Dorsolateral prefrontal cortex (tissue), 122 donors: ENCODE measurements at places on chromosomes 5 and 9.

- no peak for DNase-seq
Observed at GRCh38 chr9:113547501-113547900, 84.0 kb downstream of the RGS3 start.

GRCh38 chr5:30195036-30195435 lies 998.5 kb upstream of the CDH6 start:
- no peak for DNase-seq

GRCh38 chr9:6842584-6842947 lies 84.8 kb downstream of the KDM4C start:
- DNase-seq = no peak

DNA sequence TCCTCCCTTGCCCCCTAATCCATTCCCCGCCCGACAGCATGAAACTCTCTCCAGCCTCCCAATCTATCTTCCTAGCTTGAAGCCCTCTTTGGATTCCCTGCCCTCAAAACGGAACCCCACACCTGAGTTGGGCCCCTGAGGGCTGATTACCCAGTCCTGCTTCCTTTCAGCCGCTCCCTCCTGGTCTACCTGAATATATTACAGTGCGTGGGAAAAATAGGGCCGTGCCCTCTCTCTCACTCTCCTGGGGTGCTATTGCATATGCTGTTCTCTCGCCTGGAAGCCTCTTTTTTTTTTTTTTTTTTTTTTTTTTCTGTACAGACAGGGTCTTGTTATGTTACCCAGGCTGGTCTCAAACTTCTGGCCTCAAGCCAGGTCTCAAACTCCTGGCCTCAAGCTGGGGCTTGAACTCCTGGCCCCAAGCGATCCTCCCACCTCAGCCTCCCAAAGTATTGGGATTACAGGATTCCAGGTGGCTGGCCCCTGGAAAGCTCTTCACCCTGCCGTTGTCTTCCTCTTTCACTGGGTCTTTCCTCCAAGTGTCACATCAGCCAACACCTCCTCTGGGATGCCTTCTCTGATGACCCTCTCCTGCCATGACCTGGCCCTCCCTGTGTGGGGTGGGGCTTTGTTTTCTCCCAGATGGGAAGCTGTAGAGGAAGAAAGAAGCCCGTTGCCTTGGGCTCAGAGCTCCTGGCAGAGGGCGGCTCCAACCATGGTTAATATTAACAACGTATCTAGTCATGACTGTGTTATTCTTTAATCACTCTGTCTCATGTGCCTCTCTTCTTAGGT lies 8.2 kb downstream of the DNM1 start:
- DNase-seq = no peak

- DNase-seq = no peak
Observed at GRCh38 chr9:80892703-80893102, 796.6 kb downstream of the TLE1 start.

- no peak for DNase-seq
Observed at GRCh38 chr5:58077416-58077815, 382.5 kb downstream of the PLK2 start.

- DNase-seq = no peak
Observed at GRCh38 chr5:57581222-57581621, 98.6 kb upstream of the ACTBL2 start.

DNA sequence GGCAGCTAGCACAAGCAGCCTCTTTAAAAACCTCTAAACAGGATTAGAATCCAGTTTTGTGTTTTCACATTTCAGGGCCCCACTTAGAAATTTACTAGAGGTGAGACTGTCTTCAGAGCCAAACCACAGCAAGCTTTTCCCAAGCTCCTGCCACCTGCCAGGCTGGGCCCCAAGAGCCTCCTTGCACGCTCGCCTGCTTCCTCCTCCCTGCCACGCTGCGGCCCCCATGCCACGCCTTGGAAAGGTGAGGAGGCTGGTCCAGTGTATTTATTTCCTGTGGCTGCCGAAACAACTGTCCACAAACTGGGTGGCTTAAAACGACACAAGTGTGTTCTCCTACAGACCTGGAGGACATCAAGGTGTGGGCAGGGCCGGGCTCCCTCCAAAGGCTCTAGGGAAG lies 43.4 kb downstream of the NKX2-5 start:
- DNase-seq = no peak

DNA sequence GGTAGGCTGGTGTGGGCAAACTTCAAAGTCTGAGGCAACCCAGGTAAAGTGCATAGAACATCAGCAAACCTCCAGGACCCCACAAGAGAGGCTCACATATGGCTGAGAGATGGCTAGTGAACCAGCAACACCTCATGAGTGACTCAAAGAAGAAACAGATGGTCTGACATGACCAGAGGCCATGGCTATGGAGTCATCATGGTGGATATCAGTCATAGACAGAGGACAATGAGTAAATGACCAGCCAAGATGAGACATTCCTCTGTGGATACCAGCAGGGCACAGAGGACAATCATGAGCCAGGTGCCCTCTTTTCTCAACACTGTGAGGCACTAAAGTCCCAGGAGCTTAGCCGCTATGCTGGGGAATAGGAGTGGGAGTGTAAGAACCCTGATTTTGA lies 180.8 kb downstream of the RASEF start:
- DNase-seq = no peak
